ENCODE measurements at places on chromosomes 5 and 9.
A peak's percentile ranks its signal among the peaks of the same experiment; 100 is the strongest.

GRCh38 chr5:167816354-167816753, 475.1 kb upstream of the WWC1 start:
- DNase-seq, result no peak

GRCh38 chr5:82640916-82641315, 362.8 kb upstream of the RPS23 start:
- DNase-seq, result no peak

- DNase-seq, result no peak
Observed at GRCh38 chr5:170186856-170187255, 45.9 kb upstream of the C5orf58 start.

GRCh38 chr9:93166699-93167098, 17.2 kb upstream of the WNK2 start:
- no peak for DNase-seq

- peak; percentile 42 for DNase-seq
Observed at GRCh38 chr9:33025572-33026342, 684 bp downstream of the DNAJA1 start.

GRCh38 chr5:425714-426113, 17.3 kb upstream of the EXOC3 start:
- no peak for DNase-seq

DNA sequence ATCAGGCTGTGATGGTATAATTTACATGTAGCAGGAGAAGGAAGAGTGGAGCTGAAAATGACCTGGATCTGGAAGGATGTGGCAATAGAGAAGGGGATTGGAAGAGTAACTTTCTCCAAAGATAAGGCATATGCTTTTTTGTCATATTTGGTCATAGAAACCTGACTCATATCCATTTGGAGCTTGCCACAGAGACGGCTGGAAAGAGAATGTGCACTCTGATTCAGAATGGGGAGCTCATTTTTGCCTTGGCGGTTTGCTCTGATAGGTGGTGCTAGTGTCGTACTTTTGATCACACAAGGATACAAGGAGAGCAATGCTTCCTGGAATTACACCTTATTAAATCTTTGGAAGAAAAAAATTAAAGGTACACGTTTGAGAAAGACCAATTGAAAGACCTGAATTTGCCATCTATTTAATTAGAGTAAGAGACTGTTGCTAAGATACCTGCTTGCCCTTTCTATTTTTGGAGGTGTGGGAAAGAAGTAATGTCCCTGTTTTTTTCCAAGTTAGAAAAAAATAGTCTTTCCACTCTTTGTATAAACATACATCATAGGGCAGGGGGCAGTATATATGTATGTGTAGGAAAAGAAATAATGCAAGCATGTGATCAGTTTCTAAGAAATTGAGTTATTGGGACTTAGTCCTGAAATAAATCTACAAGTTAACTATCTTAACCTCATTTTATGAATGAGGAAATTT, 5.4 kb downstream of the LSM11 start:
- no peak for DNase-seq

- no peak for DNase-seq
Observed at GRCh38 chr9:79254900-79255650, 316.7 kb upstream of the TLE4 start.

GRCh38 chr5:125695996-125696655, 727.1 kb upstream of the GRAMD2B start:
- no peak for DNase-seq

GRCh38 chr5:64827703-64828102, 59.0 kb downstream of the CWC27 start:
- no peak for DNase-seq

DNA sequence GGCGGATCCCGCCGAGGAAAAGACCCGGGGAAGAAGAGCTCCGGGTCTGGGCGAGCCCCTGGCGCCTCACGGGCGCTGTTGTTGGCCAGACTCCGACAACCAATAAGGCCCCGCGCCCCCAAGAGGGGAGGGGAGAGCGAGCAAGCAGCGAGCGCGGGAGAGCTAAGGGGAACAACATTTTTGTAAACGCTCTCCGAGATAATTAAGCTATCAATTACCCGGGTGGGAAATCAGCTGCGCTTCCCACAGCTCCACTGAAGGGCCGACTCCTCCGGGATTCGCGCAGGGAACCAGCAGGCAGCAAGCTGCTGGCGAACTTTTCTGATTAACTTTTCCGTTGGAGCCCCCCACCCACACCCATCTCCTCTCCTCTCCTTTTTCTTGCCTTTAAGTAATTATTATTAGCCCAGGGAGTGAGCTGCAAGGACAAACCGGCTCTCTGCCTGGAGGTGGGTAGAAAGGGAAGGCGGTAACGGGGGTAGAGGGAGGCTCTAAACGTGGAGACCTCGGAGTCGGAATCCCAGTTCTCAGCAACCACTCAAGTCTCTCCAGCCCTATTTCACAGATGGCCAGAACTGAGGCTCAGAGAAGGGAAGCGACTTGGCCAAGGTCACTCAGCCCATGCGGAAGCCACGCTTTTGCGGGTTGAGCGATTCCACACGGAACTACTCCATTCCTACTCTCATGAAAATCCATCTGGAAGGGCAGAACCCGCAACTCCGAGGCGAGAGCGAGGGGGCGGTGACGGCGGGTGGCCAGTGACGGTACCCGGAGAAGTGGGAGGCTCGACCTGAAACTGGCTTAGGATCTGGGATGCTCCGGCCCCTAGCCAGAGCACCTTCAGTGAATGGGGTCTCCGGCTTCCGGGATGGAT, 1.3 kb downstream of the ASTN2 start:
- DNase-seq, result no peak

- DNase-seq, result no peak
Observed at GRCh38 chr5:102295534-102296177, 428 bp downstream of the SLCO4C1 start.

GRCh38 chr9:93684161-93684765, 107.9 kb downstream of the PHF2 start:
- no peak for DNase-seq

DNA sequence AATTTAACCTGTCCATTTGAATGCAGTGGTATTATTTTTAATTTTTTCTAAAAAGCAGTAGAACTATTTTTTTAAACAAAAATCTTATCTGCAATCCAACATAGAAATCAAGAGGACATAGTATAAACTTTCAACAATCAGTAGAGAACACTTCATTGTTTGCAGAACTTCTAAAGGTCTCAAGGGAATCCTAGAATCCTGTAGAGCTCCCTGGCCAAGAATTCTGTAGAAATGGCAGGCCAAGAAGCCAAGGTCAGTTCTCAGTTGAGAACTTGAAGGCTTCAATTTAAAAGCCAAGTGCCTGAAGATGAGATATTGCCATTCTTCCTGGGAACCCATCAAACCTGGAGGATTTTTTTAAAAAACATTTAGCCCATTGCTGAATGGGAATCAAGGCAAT, 199.2 kb upstream of the KLF4 start:
- no peak for DNase-seq

DNA sequence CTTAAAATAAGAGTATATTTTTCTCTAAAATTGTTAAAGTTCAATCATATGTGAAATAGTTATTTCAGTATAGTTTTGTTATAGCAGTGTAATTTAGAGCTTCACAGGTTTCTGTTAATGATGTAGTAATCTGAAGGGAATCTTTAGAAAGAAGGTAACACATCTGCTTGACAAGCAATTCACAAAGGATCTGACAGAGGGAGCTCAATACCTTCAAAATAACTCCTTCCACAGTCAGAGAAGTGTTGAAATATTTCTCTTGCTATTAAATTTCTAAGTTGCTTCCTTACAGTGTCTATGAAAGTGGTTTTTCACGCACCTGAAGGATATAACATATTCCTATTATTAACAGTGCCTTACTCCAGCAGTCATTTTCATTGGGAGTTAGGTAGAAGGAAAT, 44.9 kb downstream of the SLC25A51 start:
- DNase-seq, result no peak

GRCh38 chr5:10860645-10861422, 99.8 kb upstream of the DAP start:
- DNase-seq, result no peak

- DNase-seq, result no peak
Observed at GRCh38 chr5:74641735-74642542, 1.4 kb upstream of the ENC1 start.

DNA sequence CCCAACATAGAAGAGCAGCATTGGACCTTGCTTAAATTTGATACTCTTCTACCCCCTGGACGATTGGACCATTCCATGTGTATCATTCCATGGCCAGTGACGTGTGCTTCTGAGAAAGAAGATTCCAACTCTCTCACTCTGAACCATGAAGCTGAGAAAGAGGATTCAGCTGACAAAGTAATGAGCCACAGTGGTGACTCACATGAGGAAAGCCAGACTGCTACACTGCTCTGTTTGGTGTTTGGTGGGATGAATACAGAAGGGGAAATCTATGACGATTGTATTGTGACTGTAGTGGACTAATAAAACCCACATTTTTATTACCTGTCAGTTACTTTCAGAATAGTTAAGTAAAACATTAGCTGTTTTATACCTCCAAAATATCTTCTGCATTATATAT, 7.5 kb downstream of the HSPA5 start:
- no peak for DNase-seq

DNA sequence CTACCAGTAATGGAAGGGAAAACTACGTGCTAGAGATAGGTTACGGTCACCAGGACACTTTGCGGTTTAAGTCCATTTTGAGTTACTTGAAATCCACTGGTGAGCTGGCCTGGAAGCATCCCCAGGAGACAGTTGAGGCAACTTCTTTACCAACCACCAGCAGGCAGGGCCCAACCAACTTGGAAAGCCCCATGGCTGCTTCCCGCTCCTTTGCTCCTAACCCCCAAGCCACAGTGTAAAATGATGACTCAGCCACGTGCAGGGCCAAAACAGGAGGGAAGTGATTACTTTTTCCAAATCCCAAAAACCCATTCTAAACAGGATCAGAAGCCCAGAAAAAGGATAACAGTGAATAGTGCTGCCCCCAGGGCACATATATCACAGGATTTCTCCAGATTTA, 87.4 kb downstream of the PAX5 start:
- no peak for DNase-seq

- DNase-seq, result no peak
Observed at GRCh38 chr9:135249191-135249590, 161.7 kb downstream of the OLFM1 start.

GRCh38 chr5:171771856-171772255, 13.8 kb upstream of the SMIM23 start:
- no peak for DNase-seq

DNA sequence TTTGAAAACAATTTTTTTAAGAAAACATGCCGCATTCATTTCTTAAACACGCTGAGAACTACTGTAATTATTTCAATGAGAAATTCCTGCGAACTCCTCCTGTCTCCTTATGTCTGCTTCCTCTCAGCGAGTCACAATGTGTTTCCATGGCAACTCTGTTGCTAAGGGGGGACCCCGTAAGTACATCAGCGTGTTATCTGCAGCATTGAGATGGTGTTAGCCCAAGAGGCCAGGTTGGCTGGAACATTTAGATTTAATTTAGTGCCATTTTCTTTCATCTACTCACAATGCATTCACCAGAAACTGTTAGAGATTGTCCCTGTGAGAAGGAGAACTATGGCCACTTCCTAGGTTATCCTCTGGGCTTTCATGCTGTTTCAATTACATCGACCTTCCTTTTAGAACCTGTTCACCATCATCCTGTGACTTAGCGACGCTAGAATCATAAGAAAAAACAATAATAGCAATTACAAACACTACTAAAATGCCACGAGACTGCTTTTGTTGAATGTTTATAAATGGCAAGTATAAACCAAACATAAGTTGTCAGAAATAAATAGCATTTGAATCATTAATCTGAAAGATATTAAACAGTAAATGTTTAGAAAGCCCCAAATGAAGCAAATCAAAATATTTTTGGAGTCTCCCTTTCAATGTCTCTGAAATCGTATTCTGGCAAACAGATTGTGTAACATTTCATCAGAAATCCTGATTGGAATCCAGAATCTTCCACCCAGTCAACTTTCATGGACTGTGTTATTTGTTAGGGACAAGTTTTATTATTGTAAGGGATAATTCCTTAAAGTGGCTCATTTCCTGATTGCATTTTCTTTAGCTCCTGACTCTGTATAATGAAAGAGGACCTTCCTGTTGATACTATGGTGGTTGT, 39.7 kb upstream of the SHC3 start:
- DNase-seq, result no peak

DNA sequence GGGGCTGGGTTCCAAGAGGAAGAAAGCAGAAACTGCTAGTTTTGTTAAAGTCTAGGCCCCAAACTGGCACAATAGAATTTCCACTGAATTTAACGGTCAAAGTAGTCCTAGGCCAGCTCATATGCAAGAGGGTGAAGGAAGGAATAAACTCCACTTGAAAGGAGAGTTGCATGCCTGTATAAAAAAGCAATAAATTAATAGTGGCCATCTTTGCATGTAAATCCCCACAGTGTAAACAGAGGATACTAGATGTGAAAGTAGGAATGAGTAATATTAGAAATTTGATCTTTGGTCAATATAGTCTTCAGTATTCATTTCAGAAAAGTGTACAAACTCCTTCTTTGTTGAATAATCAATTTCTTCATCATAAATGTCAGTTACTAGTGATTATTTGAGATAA, 403.1 kb downstream of the TMEM232 start:
- no peak for DNase-seq

GRCh38 chr5:133824661-133825254, 143.7 kb downstream of the C5orf15 start:
- DNase-seq, result no peak

GRCh38 chr9:91833878-91834255, 116.2 kb downstream of the ROR2 start:
- DNase-seq, result no peak

DNA sequence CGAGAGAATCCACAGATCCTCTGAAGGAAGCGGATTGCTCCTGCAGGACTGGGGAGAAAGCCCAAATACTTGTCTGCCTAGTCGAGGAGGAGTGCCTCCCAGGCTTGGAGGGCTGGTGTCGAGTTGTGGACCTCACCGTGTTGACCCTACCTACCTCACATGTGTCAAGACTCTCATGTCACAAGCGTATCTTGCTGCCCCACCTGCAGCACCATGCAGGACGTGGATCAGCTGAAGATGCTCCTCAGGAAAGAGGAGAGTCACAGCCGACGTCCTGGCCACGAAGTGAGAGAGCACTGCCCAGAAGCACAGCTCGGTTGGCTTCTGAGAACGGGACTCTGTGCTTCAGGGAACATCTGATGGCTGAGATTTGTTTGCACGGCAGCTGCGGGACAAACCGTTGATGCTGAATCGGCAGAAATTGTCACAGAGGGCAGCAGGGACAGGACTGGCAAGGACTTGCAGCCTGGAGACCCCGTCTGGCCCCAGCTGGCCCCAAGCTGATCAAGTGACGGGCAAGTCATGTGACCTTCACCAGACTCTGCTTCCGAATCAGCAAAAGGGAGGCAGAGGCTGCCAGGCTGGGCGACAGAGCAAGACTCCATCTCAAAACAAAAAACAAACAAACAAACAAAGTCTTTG, 119.1 kb upstream of the ITGA1 start:
- DNase-seq, result no peak

- no peak for DNase-seq
Observed at GRCh38 chr5:84816746-84817547, 432.3 kb upstream of the EDIL3 start.

GRCh38 chr9:113863345-113863744, 12.8 kb upstream of the ZNF618 start:
- no peak for DNase-seq

GRCh38 chr5:171841984-171842776, 56.6 kb downstream of the SMIM23 start:
- DNase-seq, result peak; percentile 36

GRCh38 chr5:164741376-164741775, 1236.0 kb downstream of the MAT2B start:
- DNase-seq, result no peak

GRCh38 chr5:65262096-65262495, 219.6 kb downstream of the ADAMTS6 start:
- DNase-seq, result no peak

- DNase-seq, result no peak
Observed at GRCh38 chr5:62720031-62720441, 141.4 kb downstream of the LRRC70 start.

- DNase-seq, result no peak
Observed at GRCh38 chr9:17480966-17481365, 97.9 kb upstream of the SH3GL2 start.
